Esophagus muscularis mucosa (tissue), 4 donors: ENCODE measurements at places on chromosomes 4 and X. TPM values are rescaled to one million over a fixed set of nuclear protein-coding genes. Genes with fewer than 3 reads are reported as not detected.

The FAM53A gene
- total RNA-seq, result 5.2 TPM

DNA sequence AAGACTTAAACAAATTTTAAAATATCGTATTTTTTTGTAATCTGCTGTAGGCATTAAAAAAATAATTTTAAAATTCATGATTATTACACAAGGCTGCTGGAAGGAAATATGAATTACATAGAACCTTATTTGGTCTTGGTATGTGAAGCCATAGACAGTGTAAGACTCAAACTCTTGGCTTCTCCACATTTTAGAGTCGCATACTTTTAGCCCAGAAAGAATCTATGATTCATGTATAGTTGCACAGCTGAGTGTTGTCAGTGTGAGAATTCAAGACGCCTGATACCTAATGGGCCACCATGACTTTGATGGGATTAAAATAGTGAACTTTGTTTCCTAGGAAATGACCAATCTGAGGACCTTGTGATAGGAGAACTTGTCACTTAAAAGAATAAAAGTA is 1.4 kb downstream of the INTU start:
- H3K4me1 ChIP-seq, result peaks cover 15% of the 10 kb centered on the region
- no peak overlapping the region for H3K27ac ChIP-seq
- no peaks in the 10 kb centered on the region for H3K36me3 ChIP-seq
- DNase-seq, result no peak

The ARAP2 gene
- 7.5 TPM for total RNA-seq

The RRH gene
- total RNA-seq, result not detected

DNA sequence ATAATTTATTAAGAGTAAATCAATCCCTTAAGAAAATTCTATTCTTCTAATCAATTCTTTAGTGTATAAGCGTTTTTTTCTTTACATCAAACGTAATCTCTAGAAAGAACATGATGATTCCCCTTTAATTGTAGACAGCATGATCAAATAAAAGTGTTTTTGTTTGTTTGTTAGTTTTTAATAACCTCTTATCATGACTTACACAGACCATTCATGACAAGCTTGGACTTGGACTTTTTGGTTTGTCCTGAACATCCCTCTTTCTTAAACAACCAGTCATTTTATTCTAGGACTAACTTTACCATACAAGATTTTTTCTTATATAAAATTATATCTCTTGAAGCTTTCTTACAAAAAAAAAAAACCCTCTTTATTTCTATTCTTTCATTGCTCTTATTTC is 344.6 kb upstream of the SPOCK3 start:
- H3K36me3 ChIP-seq, result no peaks in the 10 kb centered on the region
- no peaks in the 10 kb centered on the region for H3K27me3 ChIP-seq
- H3K4me1 ChIP-seq, result no peaks in the 10 kb centered on the region
- H3K27ac ChIP-seq, result no peak overlapping the region
- H3K4me3 ChIP-seq, result no peak overlapping the region

The TBC1D8B gene
- total RNA-seq, result 5.0 TPM

GRCh38 chr4:123127875-123128274 is 205.5 kb upstream of the NUDT6 start:
- H3K27ac ChIP-seq, result no peak overlapping the region
- DNase-seq, result no peak
- H3K27me3 ChIP-seq, result no peaks in the 10 kb centered on the region
- no peaks in the 10 kb centered on the region for H3K4me1 ChIP-seq
- H3K36me3 ChIP-seq, result no peaks in the 10 kb centered on the region

DNA sequence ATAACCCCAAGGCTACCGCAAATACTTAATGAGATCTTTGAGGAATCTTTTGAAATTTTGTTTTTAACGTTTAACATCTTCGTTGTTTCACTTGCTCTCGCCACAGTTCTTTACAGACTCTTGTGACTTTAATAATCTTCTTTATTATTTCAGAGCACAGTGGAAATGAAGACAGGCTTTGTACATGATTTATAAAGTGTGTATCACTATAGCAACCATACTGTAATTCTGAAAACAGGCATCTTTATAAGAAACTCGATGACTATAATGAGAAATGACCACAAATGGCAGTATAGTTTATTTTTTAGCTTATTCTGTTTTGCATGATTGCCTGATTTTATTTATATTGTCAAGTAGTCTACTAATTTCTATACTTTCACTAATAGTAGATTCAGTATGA is 224.4 kb upstream of the GALNTL6 start:
- H3K27me3 ChIP-seq, result no peaks in the 10 kb centered on the region
- H3K4me1 ChIP-seq, result no peaks in the 10 kb centered on the region
- no peak overlapping the region for H3K4me3 ChIP-seq
- H3K36me3 ChIP-seq, result no peaks in the 10 kb centered on the region
- H3K27ac ChIP-seq, result no peak overlapping the region

DNA sequence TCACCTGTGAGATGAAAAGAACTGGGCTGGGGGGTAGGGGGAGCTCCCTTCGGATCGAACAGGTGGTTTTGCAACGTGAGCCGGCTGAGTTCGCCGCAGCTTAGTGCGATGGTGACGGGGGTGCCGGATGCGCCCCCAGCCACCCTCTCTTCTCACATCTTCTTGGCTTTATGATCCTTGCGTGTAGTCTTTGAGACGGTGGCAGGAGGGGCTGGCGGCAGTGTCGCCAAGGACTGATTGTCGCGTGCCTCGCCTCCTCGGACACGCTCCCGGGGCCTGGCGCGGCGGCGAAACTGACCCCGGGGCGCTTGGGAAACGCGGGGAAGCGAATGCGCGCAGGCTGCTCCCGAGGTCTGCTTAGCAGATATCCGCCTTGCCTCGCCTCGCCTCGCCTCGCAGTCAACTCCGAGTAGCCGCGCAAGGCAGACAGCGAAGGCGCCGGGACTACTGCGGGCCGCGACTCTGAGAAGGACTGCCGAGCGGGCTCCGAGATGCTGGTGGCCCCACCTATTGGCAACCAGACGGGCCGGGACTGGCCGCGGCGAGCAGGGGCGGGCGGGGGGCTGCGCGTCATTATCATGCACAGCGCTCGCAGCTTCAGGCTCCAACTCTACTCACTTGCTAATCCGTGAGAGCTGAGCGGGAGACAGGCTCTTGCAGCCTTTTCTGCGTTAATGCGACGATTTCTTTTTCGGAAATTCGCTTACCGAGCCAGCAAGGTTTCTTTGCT is 1.5 kb downstream of the GRID2 start:
- DNase-seq, result peak; percentile 91
- H3K4me1 ChIP-seq, result peaks cover 23% of the 10 kb centered on the region
- H3K27me3 ChIP-seq, result peaks cover 17% of the 10 kb centered on the region
- H3K27ac ChIP-seq, result no peak overlapping the region
- peak overlapping the region; percentile 40 for H3K4me3 ChIP-seq
- H3K36me3 ChIP-seq, result no peaks in the 10 kb centered on the region

The RPA4 gene
- 0.40 TPM for total RNA-seq

DNA sequence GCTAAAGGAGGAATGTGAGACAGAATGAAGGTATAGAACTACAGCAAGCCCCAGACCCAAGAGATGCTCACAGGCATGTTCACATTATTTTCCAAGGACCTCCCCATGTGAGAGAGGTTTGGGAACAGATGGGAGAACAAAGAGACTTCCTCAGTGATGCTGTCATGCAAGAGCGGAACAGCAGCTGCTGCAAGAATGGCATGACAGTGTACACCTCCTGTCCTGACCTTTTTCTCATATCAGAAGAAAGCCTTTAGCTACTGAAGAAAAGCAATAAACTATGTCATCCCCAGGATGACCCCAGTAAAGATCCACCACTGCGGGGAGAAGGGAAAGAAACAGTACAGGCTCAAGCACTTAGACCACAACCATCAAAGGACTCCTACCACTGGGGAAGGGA is 7.2 kb downstream of the PRDM5 start:
- H3K36me3 ChIP-seq, result no peaks in the 10 kb centered on the region
- no peak for DNase-seq
- no peaks in the 10 kb centered on the region for H3K27me3 ChIP-seq
- no peak overlapping the region for H3K27ac ChIP-seq
- H3K4me3 ChIP-seq, result no peak overlapping the region

- no peak for DNase-seq
- no peak overlapping the region for H3K27ac ChIP-seq
- no peak overlapping the region for H3K4me3 ChIP-seq
- no peaks in the 10 kb centered on the region for H3K27me3 ChIP-seq
Measured at GRCh38 chrX:77160301-77160700, 286.9 kb upstream of the FGF16 start.

The MAB21L2 gene
- total RNA-seq, result 0.32 TPM

GRCh38 chrX:118208481-118208880 is 91.9 kb upstream of the KLHL13 start:
- no peak overlapping the region for H3K27ac ChIP-seq
- H3K4me1 ChIP-seq, result peaks cover 6% of the 10 kb centered on the region
- DNase-seq, result no peak
- H3K4me3 ChIP-seq, result no peak overlapping the region
- H3K27me3 ChIP-seq, result no peaks in the 10 kb centered on the region
- no peaks in the 10 kb centered on the region for H3K36me3 ChIP-seq

DNA sequence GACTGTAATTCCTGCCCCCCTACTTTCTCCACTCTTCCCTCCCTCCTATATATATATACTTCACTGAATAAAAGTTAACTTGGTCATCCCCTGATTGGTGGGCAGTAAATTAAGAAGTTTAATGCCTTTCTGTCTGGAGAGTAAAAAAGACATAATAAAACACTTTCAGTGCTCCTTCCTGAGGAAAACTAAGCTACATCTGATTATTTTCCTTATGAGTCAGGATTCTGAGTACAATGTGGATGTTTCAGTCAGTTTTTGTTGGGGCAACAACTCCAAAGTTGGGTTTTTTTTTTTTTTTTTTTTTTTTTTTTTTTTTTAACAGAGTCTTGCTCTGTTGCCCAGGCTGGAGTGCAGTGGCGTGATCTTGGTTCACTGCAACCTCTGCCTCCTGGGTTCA is 22.0 kb upstream of the SUPT20HL2 start:
- no peaks in the 10 kb centered on the region for H3K27me3 ChIP-seq
- no peak overlapping the region for H3K4me3 ChIP-seq
- no peaks in the 10 kb centered on the region for H3K36me3 ChIP-seq
- no peak for DNase-seq
- H3K27ac ChIP-seq, result no peak overlapping the region

DNA sequence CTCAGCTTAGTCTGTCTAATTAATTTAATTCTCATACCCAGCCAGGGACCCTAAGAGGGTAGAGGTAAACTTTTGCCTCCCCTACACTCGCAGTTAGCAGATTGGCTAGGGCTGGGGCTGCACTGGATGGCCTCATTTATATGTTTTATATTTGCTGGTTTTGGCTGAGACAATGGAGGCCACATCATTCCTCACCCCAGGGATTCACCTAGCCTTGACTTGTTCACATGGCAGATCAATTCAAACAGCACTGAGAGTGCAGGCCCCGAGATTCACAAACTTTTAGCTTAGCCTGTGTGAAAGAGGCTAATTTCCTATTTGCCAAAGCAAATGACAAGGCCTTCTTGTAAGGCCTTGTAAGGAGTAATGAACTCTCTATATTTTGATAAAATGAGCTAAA is 844.4 kb downstream of the ARAP2 start:
- H3K27me3 ChIP-seq, result no peaks in the 10 kb centered on the region
- no peaks in the 10 kb centered on the region for H3K4me1 ChIP-seq
- H3K27ac ChIP-seq, result no peak overlapping the region

DNA sequence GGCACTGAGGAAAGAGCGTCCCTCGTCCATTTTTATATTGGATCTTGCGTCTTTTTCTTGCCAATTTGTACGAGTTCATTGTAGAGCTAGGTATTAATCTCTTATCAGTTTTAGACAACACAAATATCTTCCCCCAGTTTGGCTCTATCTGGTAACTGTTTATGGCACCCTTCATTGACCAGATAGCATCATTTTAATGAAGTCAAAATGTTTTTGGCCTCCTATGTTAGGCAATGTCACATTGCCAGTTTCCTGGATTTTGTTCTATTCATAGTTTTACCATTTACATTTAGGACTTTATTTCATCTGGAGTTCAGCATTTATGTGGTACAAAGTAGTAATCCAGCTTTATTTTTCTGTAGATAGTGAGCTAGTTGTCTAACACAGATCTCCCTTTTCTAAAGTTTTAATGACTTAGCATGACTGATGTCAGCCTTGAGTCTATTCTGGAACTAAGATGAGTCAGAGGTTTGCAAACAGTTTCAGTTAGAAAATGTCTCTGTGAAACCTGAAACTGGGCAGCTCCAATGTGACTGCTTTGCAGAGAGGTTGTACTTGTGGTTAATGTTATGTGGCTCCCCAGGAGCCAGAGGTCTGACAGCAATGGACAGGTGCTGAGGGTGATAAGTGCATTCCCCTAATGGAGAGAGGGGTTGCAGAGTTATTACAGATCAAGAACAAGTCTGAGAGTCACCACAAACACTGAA is 5.3 kb upstream of the STBD1 start:
- DNase-seq, result no peak
- H3K27ac ChIP-seq, result no peak overlapping the region
- H3K4me1 ChIP-seq, result peaks cover 19% of the 10 kb centered on the region
- no peaks in the 10 kb centered on the region for H3K27me3 ChIP-seq
- no peak overlapping the region for H3K4me3 ChIP-seq
- H3K36me3 ChIP-seq, result no peaks in the 10 kb centered on the region

The ZNF280C gene
- total RNA-seq, result 4.1 TPM

DNA sequence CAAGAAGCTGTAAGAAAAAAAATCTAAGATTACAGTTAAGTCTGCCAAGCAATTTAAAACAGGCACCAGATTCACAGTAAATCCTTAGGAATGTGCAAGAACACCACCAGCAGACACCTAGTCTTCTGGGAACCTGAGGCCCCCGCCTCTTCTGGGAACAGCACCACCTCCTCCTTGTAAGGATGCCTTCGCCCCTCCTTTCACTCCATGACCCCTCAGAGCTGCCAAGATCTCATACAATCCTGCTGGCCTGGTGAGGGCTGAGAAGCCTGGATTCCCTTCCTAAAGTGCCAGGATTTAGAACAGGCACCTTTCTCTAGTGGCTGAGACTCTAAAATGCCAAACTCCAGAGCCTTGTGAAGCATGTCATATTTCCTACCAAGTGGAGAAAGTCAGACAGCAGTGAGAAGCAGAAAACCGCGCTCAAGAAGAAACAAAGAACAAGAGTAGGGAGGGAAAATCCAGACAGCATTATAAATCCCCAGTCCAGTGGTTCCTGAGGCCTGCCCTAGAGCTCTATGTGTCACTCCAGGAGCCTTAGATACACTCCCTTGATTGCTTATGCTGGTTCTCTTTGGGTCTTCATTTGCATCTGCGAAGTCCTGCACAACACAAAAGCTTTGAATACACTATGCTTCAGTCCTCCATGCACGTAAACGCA is 166.4 kb downstream of the TSPAN5 start:
- H3K27ac ChIP-seq, result peak overlapping the region; percentile 60
- H3K4me1 ChIP-seq, result peaks cover 41% of the 10 kb centered on the region
- H3K36me3 ChIP-seq, result no peaks in the 10 kb centered on the region
- no peak for DNase-seq
- no peaks in the 10 kb centered on the region for H3K27me3 ChIP-seq
- no peak overlapping the region for H3K4me3 ChIP-seq

- H3K36me3 ChIP-seq, result no peaks in the 10 kb centered on the region
- no peaks in the 10 kb centered on the region for H3K27me3 ChIP-seq
- no peaks in the 10 kb centered on the region for H3K4me1 ChIP-seq
- H3K4me3 ChIP-seq, result no peak overlapping the region
Measured at GRCh38 chrX:37746218-37746941, 33.5 kb upstream of the CYBB start.

The TASL gene
- 0.75 TPM for total RNA-seq

GRCh38 chrX:275967-276580 is 5.1 kb upstream of the PLCXD1 start:
- no peaks in the 10 kb centered on the region for H3K36me3 ChIP-seq
- peak; percentile 93 for DNase-seq
- peak overlapping the region; percentile 54 for H3K27ac ChIP-seq
- no peaks in the 10 kb centered on the region for H3K27me3 ChIP-seq
- peaks cover 21% of the 10 kb centered on the region for H3K4me1 ChIP-seq

The DCK gene
- 16.8 TPM for total RNA-seq
